SK-N-DZ (cell line): ENCODE measurements at places on chromosomes 1 and 21.

DNA sequence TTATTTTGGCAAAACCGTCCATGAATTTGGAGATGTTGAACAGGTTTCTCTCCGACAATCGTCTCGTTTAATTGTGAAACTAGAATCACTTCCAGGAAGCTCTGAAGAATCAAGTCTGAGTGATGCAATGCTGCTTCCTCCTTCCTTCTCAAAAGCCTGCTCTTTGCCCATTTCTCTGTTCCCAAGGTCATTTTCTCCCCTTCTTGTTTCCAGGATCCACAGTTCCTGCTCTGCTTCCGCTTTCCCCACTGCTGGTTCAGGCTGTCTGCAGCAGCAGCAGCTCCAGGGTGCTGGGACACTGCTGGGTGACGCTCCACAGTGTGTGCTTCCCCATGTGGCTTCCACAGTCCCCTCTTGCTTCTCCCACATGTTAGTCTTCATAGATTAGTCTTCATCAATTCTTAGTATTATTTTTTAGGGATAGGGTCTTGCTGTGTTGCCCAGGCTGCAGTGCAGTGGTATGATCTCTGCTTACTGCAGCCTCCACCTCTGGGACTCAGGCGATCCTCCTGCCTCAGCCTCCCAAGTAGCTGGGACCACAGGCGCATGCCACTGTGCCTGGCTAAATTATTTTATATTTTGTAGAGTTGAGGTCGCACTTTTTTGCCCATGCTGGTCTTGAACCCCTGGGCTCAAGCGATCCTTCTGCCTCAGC is 156.2 kb downstream of the DYRK1A start:
- no peak for DNase-seq

GRCh38 chr1:94578856-94579255 is 37.3 kb upstream of the F3 start:
- no peak for DNase-seq

- no peak for DNase-seq
Observed at GRCh38 chr1:156510709-156511108, 10.1 kb upstream of the MEF2D start.

DNA sequence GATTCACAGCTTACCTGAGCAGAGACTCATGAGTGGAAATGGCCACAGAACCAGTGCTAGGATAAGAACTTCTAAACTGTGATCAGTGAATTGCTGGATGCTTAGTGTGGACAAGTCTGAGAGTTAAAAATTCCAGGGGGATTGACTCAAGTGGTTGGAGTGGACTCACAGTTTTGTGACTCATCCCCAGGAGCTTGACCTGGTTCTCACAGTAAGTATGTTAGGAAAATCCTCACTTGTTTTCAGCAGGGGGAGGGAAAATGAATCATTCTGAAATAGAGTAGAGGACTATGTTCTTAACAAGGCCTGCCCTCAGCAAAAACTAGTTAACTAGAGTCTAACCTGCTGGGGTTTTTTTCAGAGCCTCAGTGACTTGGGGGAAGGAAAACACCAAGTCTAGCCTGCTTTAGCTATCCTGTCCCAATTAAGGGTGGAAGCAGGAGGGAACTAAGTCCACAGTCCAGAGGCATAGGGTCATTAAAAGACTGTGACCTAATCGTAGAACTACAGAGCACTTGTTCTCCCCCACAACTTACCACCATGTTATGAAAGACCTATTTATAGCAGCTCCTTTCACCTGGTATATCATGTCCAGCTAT is 6.1 kb upstream of the CDC73 start:
- DNase-seq: no peak

- peak; percentile 66 for DNase-seq
Observed at GRCh38 chr1:17540255-17541001, 930 bp downstream of the ARHGEF10L start.

- DNase-seq: peak; percentile 51
Observed at GRCh38 chr1:5423109-5423508, 569.1 kb downstream of the NPHP4 start.

DNA sequence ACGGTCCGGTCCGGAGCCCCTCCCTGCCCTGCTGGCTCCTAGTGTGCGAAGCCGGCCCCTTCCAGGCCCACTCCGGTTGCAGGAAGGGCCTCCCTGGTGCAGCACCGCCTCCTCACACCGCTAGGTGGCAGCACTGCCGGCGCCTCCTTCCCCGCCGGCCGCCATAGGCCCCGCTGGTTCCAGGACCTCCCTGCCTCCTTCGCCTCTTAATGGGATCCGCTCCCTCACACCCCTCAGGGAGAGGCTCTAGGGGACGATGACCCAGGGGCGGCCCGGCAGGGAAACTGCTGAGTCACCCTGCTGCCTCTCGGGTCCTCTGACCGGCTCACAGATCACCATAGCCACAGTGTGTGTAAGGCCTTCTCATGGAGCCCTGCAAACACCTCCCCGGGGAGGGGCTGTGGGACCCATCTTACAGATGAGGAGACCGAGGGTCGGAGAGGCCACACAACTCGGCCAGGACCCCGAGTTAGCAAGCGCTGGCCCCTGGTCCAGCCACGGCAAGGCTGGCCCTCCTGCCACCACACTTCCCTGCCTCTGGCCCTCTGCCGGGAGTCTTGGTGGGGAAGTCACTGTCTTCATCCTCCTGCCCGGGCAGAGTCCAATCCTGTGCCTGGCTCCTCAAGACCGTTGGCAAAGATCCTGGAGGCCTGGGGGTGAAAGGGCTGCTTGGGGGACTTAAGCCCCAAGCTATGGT is 1.6 kb upstream of the AJAP1 start:
- peak; percentile 22 for DNase-seq

DNA sequence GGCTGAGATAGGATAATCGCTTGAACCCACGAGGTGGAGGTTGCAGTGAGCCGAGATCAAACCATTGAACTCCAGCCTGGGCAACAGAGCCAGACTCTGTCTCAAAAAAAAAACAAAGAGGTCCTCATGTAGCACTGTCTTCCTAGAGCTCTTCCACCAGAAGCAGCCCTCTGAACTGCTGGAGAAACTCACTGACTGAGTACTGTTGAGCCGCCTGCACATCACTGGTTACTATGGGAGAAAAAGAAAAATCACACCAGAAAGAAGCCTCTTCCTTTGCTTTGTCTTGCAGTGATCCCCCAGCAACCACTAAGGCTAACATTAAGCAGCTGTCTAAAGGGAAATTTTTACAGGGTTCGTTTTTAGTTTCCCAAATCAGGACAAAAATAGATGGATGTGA is 112.9 kb upstream of the LYPLAL1 start:
- no peak for DNase-seq

GRCh38 chr1:31216016-31216415 is 23.7 kb downstream of the NKAIN1 start:
- DNase-seq: peak; percentile 66

GRCh38 chr1:228448372-228448771 is 31.7 kb upstream of the TRIM17 start:
- no peak for DNase-seq

DNA sequence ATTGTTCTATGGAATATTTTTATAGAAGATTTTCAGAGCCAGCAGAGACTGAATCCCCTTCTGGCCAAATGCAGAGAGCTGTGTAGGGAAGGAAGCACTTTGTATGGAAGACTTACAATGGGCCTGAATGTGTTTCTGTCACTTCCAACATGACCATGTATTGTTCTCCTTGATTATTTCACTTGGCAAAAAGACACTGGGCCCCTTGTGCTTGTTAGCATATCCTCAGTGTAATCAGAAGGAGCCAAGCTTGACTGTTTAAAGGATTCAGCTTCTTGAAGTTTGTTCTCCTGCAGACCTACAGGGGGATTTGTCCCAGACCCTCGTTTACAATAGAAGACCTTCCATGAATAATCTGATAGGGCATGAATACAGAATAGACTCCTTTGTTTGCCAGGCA is 48.1 kb upstream of the UBE2U start:
- no peak for DNase-seq

DNA sequence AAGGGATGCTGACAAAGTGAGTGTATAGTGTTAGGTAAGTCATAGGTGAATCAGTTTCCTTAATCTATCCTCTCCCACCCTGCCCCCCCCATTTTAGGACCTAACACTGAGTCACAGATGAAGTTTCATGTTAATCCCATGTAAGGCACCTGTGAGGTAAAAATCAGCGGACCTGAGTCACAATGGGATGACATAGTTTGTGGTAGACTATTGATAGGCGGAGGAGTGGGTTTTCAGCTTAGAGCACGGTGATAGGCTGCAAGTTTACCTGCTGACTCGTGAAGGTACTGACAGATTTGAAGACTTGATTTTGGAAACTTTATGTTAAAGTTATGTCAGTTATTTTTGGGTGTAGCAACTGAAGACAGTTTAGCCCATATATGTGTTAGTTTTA is 1.7 kb downstream of the TOR1AIP1 start:
- DNase-seq: no peak

- no peak for DNase-seq
Observed at GRCh38 chr1:180811298-180811697, 101.4 kb upstream of the KIAA1614 start.

- no peak for DNase-seq
Observed at GRCh38 chr1:88488237-88488636, 195.8 kb upstream of the PKN2 start.

DNA sequence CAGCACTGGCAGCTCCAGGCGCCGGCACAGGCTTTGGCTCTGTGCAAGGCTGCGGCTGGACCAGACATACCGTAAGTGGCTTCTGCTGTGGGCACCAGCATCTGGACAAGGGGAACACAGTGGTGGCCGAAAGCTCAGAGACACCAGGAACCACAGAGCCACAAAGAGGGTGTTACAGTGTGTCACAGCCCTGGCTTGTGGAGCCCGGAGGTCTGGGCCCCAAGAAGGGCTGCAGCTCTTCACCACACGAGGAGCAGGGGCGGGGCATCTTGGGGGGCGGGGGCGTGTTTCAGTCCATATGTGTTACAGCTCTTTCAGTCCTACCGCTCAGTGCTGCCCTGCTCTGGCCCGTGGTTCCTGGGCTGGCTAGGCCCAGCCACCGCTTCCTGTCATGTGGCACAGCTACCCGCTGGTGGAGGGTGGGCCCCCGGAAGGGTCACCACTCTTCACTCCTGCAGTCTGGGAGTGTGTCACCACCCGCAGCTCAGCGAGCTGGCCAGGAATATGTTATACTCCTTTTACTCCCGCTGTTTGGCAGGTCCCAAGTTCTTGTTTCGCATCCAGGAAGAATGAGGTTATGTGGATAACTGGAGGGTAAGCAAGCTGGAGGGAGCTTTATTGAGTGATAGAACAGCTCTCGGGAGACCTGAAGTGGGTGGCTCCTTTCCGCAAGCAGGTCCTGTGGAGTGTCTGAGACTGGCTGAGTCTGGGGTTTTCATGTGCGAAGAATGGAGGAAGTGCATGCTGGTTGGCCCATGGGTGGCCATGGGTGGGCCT is 3.3 kb upstream of the LSM10 start:
- DNase-seq: peak; percentile 61

DNA sequence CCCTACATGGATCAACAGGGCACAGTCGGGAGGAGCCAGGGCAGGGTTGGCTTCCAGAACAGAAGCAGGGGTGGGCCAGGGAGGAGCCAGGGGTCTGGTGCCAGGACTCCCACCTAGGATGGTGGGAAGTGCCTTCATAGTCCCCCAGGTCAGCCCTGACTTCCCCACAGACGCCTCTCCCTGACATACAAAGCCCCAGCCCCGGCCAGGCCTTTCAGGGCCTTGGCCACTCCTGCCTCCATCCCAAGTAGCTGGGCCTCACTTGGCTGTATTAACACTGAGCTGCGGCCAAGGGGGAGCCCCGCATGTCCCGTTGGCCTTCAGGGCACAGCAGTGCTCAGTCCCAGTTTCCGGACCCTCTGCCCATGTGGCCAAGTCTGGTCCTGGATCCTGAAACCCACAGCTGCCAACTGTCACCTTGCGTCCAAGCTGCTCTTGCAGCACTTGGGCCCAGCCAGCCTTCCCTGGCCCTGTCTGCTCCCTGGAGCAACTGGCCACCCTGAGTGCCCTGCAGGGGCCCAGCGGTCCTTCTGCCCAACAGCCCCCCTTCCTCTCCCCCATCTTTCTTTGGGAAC is 627.8 kb downstream of the MATN1 start:
- DNase-seq: no peak

GRCh38 chr1:203638950-203639349 is 12.3 kb downstream of the ATP2B4 start:
- DNase-seq: no peak

GRCh38 chr21:38440746-38441145 is 57.5 kb downstream of the ERG start:
- no peak for DNase-seq

GRCh38 chr1:59557549-59557885 is 257.2 kb upstream of the HOOK1 start:
- DNase-seq: peak; percentile 60

- no peak for DNase-seq
Observed at GRCh38 chr1:157101149-157101548, 1.5 kb upstream of the ETV3L start.

DNA sequence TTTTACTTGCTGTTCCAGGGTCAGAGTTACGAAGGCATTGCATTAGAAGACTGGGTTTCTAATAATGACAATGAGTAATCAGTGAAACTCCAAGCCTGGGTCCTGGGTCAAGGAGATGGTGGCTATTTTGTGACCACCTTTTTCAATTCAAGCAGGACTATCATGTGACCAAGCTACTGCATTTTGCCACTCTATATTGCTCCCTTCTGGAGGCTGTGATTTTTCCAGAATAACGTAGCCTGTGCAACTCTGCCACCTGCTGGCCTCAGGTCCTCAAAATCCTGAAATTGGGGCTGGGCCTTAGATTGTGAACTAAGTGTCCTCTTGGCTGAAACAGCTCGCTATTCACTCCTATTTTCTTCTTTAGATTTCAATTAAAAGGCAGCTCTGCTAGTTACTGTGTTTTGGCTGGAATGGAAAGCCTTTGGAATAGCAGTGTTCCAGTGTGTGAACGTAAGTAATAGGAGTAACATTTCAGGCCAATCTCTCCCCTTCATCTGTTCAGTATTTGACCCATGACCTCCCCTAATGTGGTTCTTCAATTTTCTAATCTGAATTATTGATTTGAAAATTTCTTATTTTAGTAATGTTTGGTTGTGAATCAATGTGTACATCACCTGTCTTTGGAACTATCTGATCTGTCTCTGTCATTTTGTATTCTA is 52.9 kb upstream of the CD46 start:
- DNase-seq: peak; percentile 62

GRCh38 chr1:3892748-3893147 is 7.3 kb downstream of the C1orf174 start:
- no peak for DNase-seq

GRCh38 chr1:61081144-61081685 is 1.1 kb upstream of the NFIA start:
- DNase-seq: no peak

DNA sequence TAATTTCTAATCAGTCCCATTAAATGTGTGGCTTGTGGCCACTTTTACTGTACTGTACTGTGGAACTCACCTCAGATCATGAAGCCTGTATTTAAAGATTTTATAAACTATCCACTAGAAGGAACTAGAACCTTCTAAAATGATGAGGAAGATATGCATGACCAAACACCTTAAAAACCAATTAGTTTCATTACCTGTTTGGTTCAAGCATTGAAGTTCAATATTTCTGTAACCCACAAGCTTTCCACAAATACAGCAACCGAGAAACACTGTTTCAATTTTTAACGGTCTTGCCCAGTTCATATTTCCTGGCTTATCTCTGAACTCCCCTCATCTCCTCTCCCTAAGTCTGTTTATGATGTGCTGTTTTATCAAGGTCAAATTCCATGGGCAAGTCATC is 264.3 kb upstream of the PLD5 start:
- no peak for DNase-seq
